Activated CD8-positive, alpha-beta T cell treated with anti-CD3 and anti-CD28 coated beads, Interleukin-2, amount 10 ng/mL, durations not matched to agents 7 days and 5 days (primary cell): ENCODE measurements at places on chromosomes 1 and 21. TPM values are rescaled to one million over a fixed set of nuclear protein-coding genes. Genes with fewer than 3 reads are reported as not detected.

Gene SH3D21
- 15.3 TPM for total RNA-seq

Gene CD101
- total RNA-seq: 28.6 TPM

Gene BCAN
- not detected for total RNA-seq

Gene MATN1
- total RNA-seq: not detected

GRCh38 chr1:246954126-246954525 lies 22.4 kb upstream of the AHCTF1 start:
- H3K36me3 ChIP-seq: no peaks in the 10 kb centered on the region
- no peak for DNase-seq
- no peak overlapping the region for H3K27ac ChIP-seq
- H3K27me3 ChIP-seq: no peaks in the 10 kb centered on the region
- no peak overlapping the region for H3K4me3 ChIP-seq

DNA sequence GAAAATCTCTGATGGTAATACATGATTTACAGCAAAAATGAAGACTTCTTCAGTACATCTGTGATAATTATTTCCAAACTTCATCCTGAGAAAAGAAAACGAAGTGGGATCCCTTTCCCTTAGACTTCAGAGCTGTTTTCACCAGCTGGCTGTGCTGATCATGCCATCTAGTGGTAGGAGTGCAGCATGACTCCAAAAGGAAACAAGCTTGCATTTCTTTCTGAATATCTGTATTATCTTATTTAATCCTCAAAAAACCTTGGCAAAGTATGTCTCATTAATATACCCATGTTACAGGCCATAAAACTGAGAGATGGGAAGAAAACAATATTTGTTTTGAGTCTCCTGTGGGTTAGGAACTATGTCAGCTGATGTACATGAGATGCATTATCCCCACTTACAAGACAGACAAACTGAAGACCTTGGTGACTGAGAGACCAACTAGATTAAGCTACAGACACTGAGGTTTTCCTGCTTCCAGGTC lies 9.8 kb upstream of the GJA8 start:
- no peak overlapping the region for H3K27ac ChIP-seq
- peak; percentile 46 for DNase-seq
- H3K27me3 ChIP-seq: peaks cover 6% of the 10 kb centered on the region
- no peaks in the 10 kb centered on the region for H3K36me3 ChIP-seq
- peaks cover 4% of the 10 kb centered on the region for H3K4me1 ChIP-seq

DNA sequence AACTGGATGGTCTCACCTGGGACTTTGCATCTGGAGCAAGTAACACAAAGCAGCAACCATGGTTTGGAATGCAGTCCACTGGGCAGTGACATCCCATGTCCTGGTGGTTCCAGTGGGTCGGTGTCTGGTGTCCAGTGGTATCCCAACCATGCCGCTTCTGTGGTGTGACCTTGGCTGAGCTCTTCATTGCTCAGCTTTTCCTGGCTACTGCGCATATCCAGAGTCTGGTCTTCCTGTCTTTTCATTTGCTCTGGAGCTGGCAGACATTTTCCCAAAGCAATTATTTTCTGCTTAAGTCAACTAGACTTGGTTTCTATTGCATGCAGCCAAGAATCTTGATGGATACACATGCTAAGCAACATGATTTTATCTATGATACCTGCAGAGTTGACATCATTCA lies 28.4 kb upstream of the CD2 start:
- H3K4me3 ChIP-seq: no peak overlapping the region
- H3K27me3 ChIP-seq: no peaks in the 10 kb centered on the region
- H3K27ac ChIP-seq: no peak overlapping the region
- H3K4me1 ChIP-seq: peaks cover 33% of the 10 kb centered on the region
- DNase-seq: no peak

DNA sequence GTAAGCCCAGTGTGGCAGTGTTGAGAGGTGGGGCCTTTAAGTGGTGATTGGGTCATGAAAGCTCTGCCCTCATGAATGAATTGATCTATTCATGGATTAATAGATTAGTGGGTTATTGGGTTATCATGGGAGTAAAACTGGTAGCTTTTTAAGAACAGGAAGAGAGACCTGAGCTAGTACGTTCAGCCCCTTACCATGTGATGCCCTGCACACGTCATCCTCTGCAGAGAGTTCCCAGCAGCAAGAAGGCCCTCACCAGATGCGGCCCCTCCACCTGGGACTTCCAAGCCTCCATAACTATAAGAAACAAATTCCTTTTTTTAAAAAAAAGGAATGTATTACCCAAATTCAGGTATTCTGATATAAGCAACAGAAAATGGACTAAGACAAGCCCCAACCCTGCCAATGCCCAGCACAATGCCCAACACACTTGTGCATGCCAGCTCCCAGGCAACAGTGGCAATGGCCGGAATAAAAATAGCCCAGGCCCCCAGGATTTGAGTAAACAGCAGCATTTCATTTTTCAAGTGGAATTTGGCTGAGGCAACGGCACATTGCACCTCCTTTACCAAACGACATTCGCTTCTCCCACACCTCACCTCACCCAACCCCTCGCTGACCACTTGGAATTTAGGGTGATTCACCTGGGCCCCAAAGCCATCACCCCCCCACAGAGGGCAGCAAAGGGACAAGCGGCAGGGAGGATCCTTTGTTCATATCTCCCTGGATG lies 215.9 kb downstream of the TOMM20 start:
- peaks cover 36% of the 10 kb centered on the region for H3K4me1 ChIP-seq
- H3K27ac ChIP-seq: peak overlapping the region; percentile 41
- DNase-seq: no peak
- no peaks in the 10 kb centered on the region for H3K36me3 ChIP-seq
- no peak overlapping the region for H3K4me3 ChIP-seq
